ENCODE measurements at places on chromosomes 1 and 21.

DNA sequence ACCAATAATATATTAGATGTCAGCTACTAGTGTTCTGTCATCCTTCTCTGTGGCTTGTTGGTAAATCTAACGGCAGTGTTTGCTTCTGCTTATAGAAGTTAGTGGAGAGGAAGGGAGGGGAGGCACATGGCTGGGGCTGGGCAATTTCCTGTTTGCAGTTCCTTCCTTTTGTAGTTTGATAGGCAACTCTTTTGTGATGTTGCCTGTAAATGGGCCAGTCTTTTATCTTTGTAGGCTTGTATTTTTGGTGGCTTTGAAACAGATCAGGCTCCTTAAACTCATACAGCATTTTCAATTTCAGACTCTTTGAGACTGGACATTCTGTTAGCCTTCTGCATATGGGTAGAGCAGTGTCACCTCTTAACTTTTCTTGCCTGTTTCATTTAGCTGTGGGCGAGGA lies 48.1 kb downstream of the CDC14A start:
- peak; percentile 65 for DNase-seq

- no peak for DNase-seq
Observed at GRCh38 chr1:97159342-97159741, 437.8 kb downstream of the PTBP2 start.

GRCh38 chr1:61742620-61743430 lies 545 bp downstream of the PATJ start:
- no peak for DNase-seq

DNA sequence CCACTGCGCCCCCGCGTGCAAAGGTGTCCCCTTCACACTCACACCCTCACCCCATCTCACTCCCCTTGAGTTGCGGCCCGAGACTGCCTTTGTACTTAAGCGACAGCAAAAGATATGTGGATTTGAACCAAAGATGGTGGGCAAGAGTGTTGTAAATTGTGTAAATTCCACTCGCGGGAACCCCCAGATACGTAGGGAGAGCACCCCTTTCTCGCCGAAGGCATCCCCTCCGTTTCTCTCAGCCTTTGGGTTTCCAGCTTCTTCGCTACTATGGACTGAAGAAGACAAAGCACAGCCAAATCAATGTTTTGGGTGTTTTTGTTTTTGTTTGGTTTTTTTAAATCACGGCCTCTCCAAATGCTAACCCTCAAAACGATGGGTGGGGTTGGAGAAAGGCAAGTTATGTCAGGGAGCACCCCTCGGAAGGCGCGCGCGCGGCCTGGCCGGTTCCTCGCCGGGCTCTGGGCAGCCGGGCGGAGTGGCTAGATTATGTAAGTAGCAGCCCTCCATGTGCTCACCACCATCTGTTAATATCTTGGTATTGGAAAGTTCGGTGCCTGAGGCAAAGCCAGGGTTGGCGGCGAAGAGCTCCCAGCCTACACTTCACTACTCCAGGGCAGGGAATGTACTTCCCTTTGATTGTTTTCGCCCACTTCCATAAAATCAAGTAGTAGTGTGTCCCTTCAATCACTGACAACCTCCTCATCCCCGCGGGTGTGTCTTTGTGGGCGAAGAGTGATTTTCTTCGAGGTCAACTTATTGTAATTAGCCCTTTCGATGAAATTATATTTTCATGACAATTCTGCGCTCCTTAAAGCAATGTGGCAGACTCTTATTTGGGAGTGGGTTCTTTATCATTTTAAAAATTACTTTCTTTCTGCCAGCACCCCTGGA lies 4.0 kb upstream of the PROX1 start:
- no peak for DNase-seq

GRCh38 chr1:69921486-69921885 lies 283.9 kb downstream of the LRRC40 start:
- DNase-seq, result no peak

GRCh38 chr1:190416239-190416638 lies 61.4 kb downstream of the BRINP3 start:
- no peak for DNase-seq

DNA sequence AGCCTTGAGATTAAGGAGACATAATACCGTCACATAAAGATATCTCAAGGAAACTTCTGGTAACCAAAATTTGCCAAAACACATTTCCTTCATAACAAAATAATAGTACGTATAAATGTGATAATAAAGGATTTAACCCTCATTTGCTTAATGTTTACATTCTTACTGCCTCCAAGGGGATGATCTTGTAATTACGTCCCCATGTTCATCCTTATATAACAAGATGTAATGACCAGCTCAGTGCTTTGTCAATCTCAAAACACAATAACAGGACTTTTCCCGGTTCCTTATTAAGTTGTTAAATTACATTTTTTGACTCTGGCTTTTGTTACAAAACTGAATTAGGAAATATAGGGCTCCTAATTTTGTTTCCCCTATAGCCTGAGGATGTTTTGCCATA lies 41.3 kb upstream of the UHMK1 start:
- no peak for DNase-seq

DNA sequence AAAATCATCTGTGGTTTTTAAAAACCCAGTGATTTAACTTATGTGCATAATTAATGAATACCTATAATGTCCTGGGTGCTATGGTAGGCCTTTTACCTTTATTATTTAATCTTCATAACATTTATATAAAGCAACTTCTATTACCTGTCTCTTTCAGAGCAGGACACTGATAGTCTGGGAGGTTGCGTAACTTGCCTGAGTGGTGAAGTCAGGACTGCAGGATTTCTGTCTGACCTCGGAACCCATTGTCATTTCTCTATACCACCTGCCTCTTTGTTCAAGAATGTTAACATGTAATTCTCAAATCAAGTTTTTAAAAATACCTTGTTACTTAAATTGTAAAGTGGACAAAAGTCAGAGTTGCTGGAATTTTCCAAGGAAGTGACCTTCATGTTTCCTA lies 41.0 kb upstream of the BACH1 start:
- no peak for DNase-seq

GRCh38 chr1:101187297-101187696 lies 49.5 kb upstream of the S1PR1 start:
- no peak for DNase-seq

DNA sequence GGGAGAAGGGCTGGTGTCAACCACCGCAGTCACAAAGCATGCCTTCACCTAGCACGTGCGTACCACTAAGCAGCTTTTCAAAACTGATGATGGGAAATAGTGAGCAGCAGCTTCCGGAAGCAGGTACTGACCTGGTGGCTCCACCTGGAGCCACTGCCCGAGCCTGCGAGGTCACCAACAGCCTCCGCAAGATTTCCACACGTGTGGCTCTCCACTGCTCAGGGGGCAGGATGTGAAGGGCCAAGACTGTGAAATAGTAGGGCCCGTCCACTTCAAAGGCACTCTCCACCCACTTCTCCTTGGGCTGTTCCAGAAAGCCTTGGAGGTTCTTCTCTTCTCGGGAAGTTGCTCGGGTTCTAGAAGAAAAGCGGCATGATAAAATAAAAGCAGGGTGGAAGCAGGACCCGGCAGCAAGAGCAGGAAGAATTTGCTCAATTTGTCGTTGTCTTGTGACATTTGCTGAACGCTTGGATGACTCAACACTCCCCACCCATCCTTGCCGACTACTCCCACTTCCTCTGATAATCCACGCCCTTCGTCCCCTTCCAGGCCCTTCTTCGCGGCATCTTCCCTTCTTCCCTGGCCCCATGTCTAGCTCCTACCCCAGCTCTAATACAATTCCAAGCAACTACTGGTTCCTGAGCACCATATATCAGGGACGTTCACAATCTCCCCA lies 124.9 kb upstream of the IFFO2 start:
- no peak for DNase-seq

GRCh38 chr1:192277635-192278034 lies 39.2 kb upstream of the RGS21 start:
- no peak for DNase-seq

DNA sequence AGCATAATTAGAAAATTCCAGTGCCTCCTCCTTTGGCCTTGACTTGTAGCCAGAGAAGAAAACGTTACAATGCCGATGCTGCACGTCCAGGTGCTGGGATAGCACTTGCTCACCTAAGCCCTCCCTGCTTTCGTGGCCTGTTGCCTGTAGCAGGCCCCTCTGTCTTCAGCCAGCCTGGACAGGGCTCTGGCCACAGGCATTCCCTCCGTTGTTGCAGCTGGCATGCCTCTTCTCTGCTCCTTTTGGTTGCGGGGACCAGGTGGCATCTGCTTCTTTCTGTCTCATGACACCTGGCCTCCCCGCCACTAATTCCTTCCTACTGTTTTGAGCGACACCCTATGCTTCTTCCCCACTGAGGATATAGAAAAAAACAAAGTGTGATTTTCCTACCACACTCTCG lies 54.6 kb upstream of the MORC3 start:
- no peak for DNase-seq

DNA sequence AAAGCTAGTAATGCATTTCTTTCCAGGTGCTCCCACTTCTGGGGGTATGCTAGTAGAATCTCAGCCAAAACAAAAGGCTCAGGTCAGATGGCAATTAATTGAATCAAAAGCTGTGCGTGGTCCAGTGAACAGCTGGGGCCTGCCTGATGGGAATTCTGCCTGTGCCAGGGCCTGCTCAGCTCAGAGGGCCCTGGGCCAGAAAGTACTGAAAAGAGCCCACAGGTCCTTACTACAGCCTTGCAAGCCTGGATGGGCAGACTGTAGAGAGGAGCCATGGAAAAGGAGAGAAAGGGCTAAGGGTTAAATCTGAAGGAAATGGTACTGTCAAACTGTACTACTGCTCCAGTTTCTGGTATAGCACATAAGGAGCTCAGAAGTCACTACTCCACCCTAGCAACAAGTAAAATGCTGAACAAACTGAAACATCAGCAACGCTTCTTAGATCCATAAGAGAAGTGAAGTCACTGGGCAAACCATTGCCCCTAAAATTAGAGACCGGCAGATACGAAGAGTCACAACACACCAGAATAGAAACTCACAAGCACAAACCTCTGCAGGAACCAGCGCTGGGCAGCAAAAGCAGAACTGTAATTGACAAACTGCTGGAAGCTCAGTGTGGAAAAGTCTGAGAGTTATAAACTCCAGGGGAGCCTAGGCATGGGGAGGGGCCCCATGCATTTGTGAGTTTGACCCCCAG lies 121.1 kb upstream of the SYT6 start:
- no peak for DNase-seq

- no peak for DNase-seq
Observed at GRCh38 chr1:164163289-164163849, 395.6 kb upstream of the PBX1 start.

DNA sequence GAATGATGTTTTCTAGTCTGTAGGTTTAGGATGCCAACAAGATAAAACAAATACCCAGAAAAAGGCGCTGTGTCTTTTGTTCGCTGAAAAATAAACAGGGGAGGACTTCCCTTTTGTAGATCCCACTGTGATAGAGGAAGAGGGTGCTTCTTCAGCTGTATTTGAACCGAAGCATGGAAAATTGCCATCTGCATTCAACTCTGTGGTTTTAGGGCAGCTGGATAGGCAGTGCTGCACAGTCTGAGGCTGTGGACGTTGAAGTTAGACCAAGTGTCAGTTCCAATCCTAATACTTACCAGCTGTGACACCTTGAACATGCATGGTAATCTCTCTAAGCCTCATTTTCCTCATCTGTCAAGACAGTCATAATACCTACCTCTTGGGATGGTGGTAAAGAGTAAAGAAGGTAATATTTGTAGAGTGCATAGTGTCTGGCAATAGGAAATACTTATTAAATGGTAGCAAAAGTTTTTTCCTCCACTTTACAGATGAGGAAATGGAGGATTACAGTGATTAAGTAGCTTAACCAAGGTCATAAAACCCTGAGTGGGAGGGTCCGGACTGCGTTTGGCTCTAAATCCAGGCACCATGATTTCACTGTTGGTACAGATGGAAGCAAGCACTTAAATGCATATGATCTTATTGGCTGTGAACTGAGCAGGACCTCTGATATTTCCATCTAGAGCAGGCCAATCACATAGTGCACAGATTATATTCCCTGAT lies 48.5 kb downstream of the UTP25 start:
- no peak for DNase-seq

DNA sequence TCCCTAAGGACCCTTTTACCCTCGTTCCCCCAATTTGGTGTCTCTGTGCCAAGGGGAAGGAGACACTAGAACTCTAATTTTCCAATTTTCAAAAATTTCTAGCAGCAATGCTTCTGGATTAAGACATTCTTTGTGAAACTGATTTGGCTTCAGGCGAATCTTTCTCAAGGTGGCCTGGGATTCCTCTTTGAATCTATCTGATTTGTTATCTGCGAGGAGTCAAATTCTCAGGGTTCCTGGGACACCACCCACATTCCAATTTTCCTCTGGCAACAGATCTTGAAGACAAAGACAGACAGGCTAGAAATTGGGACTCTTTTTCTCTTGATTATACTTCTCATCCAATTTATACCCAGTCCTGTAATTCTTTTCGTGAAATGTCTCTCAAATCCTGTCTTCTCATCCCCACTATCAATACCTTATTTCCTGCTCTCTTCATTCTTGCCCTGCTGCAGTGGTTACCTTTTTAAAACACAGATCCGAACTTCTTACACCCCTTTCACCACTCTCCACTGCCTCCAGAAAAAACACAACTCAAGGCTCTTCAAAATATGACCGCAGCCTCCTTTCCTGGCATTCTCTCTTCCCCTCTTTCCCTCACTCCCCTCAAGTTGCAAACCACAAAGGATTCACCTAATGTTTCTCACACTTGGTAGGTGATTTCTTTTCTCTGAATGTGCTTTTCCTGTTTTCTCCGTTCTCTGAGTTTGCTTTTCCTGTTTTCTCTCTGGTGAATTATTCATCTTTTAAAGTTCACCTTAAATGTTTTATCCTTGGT lies 2.7 kb upstream of the MPZL1 start:
- DNase-seq, result no peak

GRCh38 chr1:12251442-12251841 lies 21.6 kb downstream of the VPS13D start:
- DNase-seq, result no peak

- no peak for DNase-seq
Observed at GRCh38 chr1:117003223-117003875, 1.8 kb downstream of the CD101 start.

GRCh38 chr1:213171711-213172110 lies 120.7 kb downstream of the RPS6KC1 start:
- no peak for DNase-seq

- no peak for DNase-seq
Observed at GRCh38 chr21:34698270-34699015, 29.6 kb downstream of the CLIC6 start.

DNA sequence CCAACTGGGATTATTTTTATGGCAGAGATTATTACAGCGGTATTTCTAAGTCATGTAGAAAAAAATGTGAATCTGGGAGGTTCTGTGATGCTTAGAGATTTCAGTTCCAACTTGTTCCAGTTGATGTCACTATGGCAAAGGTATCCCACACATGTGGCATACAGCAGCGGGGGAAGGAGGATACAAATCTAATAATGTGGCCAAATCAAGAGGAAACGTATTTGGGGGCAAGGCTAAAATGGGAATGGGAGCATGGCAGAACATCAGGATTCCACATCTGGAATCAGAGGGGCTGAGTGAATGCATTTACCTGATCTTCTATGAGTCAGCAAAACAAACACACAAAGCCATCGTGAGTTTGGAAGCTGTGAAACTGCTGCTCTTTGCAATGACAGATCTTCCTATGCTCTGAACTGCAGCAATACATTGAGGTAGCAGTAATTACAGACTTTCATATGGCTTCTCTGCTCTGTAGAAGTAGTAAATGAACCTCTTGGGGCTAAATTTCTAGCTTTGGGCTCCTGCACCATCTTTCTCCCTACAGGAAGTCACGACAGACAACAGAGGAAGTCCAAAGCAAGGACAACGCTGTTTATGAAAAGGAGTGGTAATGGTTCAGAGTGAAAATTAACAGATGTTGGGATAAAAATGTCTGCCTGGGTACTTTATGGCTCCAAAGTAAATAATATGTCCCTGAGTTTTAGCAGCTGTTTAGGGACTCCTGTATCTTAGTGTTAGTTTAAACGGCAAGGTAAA lies 55.5 kb downstream of the GABPA start:
- DNase-seq, result no peak

- DNase-seq, result peak; percentile 97
Observed at GRCh38 chr1:153658400-153659174, at the start of gene SNAPIN. Gene SNAPIN, plus strand, starts transcription at chr1:153658703. Its CDS starts 41 bp downstream, at chr1:153658744.
